HFF-Myc (cell line): ENCODE measurements at places on chromosomes 5 and 9.

GRCh38 chr5:116585227-116585626 lies 10.6 kb upstream of the SEMA6A start:
- DNase-seq = no peak

DNA sequence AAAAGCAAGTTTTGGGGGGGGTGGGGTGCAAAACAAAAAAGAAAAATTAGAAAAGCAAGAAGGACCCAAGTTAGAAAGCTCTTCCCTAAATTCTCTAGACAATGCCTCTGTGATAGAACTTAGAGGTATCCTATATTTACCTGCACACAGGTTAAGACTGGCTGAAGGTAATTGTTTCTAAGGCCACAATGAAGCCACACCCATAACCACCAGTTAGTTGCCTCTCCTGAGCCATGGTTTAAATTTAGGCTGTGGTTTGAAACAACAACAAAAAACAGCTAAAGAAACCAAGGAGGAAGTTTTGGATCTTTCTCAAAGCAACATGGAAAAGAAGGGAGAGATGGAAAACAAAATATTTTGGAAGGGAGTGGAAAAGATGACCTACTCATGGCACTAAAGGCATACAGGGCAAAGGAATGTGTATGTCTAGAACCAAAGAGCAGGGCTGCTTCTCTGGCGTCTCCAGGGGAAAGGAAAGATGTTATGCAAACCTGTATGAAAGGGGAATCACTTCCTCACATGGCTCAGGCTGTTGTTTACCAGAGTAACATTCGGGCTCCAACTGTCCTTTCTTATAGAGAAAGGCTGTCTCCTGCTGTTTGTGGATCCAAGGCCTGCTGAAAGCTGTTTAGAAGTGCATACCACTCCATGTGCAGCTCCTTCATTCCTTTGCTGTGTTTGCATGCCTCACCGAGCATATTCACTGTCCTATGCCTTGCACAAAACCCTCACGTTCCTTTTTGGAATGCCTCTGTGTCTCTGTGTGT lies 408.9 kb upstream of the MPDZ start:
- DNase-seq = no peak

DNA sequence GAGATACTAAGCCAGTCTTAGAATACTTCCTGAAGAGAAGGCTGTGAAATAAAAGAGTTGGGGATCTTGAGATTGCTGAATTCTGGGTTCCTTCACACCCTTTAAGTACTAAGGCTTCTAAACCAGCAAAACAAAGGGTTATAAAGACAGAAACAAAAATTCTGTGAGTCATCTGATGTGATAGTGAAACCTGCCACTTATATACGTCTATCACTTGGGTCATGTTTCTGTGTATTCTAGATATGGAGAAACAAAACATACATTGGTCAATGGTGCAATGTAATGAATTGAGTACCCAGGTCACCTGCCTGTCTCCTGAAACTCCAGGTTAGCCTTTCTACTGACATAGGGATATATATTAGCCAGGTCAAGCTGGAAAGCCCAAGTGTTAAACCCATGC lies 319.3 kb upstream of the GRAMD2B start:
- no peak for DNase-seq

GRCh38 chr5:43065387-43065947 lies 25.3 kb upstream of the ANXA2R start:
- no peak for DNase-seq

DNA sequence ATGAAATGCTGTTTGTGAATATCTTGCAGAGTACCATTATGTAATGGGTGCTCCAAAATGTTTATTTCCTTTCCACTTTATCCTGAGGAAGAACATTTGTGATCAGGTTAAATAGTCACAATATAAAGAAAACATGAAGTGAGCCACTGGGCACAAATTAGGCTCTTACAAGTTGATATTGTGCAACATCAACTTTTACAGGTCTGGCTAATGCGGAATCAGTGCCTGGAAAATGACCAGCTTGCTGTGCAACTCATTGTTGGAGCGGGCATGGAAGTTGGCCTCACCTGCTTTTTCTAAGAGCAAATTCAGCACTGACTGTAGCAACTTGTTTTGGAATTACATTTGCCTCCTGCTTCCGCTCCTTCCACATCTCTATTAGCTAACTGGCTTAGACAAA lies 216.9 kb upstream of the PLPPR1 start:
- DNase-seq = no peak
